ENCODE measurements at places on chromosomes 6 and 20.
A peak's percentile ranks its signal among the peaks of the same experiment; 100 is the strongest.

- no peak for DNase-seq
Measured at GRCh38 chr6:158262755-158263154, 49.5 kb upstream of the TULP4 start.

DNA sequence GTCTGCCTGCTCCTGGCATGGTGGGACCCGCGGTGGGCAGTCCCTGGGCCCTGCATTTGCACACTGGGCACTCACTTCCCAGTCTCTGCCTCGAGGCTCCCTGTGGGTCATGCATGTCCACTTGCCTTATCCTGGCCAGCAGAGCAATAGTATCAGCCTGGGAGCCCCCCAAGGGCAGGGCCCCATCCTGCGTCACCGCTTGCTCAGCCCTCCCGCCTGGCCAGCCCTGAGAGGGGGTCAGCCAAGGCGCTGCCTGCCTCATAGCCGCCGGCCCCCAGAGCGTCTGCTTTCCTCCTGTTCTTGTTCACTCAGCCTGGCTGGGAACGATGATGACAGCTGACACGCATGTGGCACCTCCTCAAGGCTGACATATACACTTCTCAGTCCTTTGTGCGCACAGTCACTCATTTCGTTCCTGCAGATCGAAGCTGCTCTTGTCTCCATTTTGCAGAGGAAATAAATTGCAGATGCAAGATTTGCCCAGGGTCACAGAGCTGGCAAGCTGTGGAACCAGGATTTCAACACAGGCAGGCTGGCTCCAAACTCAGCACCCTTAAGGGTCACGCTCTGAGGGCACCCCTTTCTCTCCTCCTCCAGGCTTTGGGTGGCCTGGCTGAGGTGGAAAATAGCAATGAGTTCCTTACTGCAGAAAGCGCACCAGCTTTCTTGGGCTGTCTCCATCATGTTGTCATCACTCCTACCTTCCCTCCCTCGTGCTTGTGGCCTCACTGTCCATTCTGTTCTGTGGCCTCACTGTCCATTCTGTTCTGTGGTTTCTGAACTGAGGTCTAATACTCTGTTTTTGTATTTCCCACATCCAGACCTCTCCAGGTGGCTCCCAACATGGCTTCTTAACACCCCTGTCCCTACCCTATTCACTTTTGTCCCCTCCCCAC lies 17.2 kb downstream of the KCNK17 start:
- DNase-seq, result no peak

DNA sequence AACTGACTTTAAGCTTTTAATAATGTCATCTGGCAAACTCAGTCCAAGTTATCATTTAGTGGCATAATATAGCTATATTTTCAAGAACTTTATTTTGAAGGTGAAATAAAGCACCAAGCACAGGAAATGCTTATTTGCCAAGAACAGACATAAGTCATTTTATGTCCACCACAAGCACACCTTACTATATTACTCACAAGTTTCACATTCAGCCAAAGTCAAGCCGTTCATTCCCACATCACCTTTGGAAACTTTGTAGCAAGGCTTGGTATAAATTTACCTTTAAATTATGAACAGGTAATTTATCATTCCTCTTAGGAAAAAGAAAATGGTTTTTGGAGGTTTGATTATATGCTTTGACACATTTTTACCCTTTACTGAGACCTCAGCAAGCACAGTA lies 236.8 kb upstream of the FKBP1C start:
- DNase-seq, result no peak

- no peak for DNase-seq
Measured at GRCh38 chr6:114240796-114241195, 102.0 kb downstream of the HS3ST5 start.

DNA sequence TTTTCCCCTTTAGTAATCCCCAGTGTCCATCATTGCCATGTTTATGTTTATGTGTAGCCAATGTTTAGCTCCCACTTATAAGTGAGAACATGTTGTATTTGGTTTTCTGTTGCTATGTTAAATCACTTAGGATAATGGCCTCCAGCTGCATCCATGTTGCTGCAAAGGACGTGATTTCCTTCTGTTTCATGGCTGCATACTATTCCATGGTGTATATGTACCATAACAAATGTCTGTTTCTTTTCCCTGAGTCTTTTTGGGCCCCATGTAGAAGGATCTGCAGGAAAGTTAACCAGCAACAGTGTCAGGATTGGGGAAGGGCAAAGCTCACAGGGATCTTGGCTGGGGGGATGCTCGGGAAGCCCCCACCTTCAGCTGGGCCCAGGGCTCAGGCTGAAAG lies 64.3 kb upstream of the SULF2 start:
- no peak for DNase-seq

DNA sequence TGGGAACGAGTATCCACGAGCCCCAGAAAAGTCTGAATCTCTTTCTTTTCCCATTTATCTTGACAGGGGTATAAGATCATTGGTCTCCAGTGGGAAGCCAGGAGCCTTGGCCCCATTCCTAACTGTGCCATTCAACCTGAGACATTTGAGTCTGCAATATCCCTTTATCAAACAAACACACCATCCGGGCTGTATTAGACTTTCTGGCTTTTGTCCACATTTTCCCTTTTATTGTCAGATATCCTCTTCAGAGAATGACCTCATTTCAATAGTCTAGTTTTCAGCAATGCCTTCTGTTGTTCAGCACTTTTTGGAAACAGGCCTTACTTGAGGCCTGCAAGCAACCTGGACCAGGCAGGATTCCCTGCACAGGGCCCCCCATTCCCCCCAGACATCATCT lies 15.7 kb downstream of the BPIFA1 start:
- DNase-seq, result no peak

- DNase-seq, result peak; percentile 86
Measured at GRCh38 chr6:28212510-28213212, 12.4 kb upstream of the ZSCAN9 start.

DNA sequence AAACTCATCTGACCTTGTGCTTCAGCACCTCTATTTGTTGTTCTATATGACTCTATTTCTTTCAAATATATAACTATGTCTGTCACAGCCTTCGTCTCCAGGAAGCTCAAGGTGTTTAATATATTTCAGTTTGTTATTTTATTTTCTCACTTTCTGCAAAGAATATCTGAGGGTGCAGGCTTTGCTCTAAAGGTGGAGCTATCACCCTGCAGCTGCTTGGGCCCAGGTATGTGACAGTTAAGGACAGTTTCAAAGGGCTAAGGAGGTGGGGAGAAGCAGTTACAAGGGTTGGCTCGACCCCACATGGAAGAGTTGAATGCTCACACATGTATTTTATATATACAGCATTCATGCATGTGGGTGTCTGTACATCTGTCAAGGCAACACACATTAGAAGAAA lies 405.6 kb downstream of the BTBD9 start:
- no peak for DNase-seq

GRCh38 chr6:134046054-134046453 lies 6.4 kb downstream of the SLC2A12 start:
- DNase-seq, result no peak

GRCh38 chr6:87293526-87293925 lies 28.9 kb upstream of the SMIM8 start:
- DNase-seq, result no peak

DNA sequence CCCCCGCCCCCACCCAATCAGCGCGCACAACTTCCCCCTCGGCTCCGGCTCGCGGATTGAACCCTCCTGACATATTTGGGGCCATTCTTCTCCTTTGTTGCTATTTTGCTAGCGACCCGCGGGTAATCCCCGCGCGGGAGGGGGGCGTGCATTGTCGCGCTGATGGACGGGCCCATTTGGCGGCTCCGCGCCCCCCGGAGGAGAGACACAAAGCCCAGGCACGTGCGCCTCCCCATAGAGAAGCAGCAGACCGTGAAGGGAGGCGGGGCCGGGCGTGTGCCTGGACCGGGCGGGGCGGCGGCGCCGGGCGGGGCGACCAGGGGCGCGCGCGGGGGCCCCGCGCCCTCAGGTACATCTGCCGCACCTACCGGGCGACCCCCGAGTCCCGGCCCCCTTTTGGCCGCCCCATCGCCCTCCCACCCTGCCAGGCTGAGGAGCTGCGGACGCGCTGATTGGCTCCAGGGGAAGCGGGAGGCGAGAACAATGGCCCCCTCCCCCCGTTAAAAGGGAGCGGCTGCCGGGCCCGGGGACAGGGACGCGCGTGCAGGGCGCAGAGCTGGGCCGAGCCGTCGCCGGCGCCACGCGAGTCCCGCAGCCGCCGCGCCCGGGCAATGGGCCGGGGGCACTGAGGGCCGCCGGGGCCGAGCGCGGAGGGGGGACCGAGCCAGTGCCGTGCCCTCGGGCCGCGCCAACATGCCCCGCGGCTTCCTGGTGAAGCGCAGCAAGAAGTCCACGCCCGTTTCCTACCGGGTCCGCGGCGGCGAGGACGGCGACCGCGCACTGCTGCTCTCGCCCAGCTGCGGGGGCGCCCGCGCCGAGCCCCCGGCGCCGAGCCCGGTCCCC lies at the start of gene INSM1:
TSS of gene INSM1 (plus strand) at position 530 of the 843 bp plus-strand sequence. CDS start at position 694, 164 bp downstream.
- no peak for DNase-seq

DNA sequence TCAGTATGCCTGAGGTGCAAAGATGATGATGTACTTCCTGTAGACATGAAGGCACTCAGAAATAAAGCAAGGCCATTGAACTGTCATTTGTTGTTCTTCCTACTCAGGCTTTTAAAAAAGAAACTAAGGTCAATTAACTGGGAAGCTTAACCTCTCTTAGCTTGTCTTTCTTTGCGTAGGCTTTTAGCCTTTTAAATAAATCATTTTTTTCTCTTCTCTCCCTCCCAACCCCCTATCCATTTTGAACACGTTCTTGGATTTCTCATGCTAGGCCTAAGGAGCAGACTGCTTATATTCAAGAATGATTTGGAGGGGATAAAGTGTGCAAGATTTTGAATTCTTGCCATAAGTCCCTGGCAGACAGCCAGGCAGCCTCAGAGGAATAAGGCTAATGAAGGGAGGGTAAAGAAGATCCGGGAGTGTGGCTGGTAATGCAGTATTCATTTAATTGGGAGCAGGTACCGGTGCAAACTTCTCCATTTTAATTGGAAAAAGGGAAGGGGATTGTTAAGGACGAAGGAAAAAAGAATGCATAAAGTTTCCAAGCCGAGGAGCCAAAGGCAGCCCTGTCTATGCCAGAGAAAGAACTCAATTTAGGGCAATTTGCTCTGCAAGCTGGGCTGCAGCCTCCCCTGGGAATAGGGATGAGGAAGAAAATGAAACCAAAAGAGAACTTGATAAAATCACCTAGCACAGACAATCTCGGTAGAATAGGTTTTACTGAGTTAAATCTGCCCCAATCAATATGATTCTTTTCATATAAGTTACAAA lies 343.8 kb upstream of the MMS22L start:
- DNase-seq, result peak; percentile 71

GRCh38 chr6:45416700-45417099 lies 39.0 kb upstream of the SUPT3H start:
- peak; percentile 27 for DNase-seq

- DNase-seq, result no peak
Measured at GRCh38 chr6:137095651-137096238, 51.0 kb upstream of the IL20RA start.

DNA sequence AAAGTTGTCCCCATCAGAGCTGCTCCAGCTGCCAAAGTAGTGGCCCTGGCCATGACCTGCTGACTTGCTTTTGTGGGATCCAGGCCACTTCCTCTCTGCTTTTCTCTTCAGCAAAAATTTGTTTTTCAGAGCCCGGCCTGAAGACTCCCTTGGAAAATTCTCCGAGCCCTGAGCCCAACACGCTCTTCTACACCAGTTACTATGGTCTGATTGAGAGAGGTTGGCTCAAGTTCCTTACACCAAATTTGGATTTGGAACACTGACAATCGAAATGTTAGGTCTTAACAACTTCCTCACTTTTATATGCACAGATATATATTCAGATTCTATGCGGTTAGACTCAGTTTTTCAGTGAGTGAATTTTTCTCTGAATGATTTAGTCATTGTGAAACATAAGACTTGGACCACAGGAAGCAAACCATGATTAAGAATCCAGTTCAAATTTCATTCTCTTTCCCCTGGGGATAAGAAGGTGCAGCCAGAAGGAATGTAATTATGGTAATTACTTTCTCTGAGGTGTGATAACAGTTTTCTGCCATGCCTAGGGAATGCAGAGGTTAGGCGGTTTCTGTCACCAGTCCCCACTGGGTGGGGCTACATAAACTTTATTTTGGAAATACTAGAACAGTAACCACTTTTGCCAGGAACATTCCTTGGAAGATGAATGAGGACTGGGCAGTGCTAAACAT lies 365.2 kb downstream of the SYNE1 start:
- DNase-seq, result peak; percentile 68

DNA sequence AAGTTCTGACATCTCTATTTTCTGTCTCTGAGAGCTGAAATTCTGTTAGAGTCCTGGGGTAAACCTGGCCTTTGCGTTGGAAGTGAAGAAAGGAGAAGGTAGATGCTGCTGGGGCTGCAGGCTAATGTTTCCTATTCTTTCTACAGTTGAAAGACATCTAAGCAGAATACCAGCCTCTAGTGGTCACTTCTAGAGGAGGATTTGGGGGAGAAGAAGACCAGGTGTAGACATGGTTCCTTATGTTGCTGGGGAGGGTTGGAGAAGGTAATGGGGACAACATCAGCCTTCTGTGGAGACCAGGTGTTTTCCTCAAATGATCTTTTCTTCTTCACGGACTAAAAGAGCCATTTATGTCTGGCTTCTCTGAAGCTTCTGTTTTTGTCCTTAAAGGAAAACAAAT lies 62.6 kb downstream of the BTBD3 start:
- DNase-seq, result no peak

DNA sequence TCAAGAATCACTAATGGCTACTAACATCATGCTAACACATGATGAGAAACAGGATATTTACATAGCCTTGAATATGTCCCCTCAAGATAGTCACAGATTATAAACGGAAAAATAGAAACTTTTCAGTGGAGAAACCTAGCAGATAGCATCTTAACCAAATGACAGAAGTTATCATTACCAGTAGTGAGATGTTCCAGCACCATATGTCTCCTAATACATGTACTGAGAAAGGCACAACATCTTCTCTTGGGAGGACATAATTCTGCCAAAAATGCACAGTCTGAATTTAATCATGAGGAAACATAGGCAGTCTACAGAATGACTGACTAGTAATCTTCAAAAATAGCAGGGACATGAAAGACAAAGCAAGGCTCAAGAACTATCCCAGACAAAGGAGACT lies 19.9 kb upstream of the PRIM2 start:
- DNase-seq, result no peak

DNA sequence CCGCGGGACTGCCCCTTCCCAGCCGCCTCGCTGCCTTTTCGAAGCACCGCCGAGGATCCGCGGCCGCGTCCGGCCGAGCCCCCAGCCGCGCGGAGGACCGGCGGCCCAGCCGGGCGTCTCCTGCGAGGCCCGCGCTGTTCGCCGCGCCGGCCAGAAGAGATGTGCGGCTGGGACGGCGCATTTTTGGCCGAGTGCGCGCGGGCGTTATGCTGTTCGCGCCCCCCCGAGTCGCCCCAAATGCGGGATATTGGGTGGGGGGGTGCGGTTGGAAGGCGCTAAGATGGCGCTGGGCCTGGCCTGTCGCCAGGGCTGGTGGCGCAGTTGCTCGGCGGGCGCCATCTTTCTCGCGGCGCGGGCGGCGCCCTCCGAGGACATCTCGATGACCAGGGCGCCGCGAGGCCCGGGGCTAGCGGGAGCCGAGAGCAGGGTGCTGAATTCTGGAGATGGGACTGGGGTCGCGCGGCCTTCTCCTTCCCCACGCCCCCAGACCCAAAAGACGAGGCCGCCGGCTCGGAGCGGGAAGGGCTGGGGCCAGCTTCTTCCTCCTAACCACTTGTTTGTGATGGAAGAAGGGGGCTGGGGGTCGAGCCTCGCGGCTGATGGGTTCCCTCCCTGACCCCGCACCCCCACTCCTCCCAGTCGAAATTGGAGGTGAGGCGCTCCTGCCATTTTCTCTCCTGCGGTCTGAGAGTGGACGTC lies 1.5 kb downstream of the BICRAL start:
- peak; percentile 77 for DNase-seq

- no peak for DNase-seq
Measured at GRCh38 chr20:37649676-37650370, 44.0 kb upstream of the CTNNBL1 start.

Data from fibroblast of skin of right biceps (primary cell).